Cardiac septum (tissue), 1 donor: ENCODE measurements at places on chromosomes 3 and 15. TPM values are rescaled to one million over a fixed set of nuclear protein-coding genes. Genes with fewer than 3 reads are reported as not detected.

DYNC1LI1 gene
- total RNA-seq = 56.8 TPM

LTK gene
- 0.65 TPM for total RNA-seq

LMAN1L gene
- 7.9 TPM for total RNA-seq

ZBED2 gene
- total RNA-seq = not detected

KNL1 gene
- total RNA-seq = 0.43 TPM

CD200 gene
- 1.4 TPM for total RNA-seq

- DNase-seq = no peak
Measured at GRCh38 chr3:103167850-103168249, 733.0 kb downstream of the ZPLD1 start.

DNA sequence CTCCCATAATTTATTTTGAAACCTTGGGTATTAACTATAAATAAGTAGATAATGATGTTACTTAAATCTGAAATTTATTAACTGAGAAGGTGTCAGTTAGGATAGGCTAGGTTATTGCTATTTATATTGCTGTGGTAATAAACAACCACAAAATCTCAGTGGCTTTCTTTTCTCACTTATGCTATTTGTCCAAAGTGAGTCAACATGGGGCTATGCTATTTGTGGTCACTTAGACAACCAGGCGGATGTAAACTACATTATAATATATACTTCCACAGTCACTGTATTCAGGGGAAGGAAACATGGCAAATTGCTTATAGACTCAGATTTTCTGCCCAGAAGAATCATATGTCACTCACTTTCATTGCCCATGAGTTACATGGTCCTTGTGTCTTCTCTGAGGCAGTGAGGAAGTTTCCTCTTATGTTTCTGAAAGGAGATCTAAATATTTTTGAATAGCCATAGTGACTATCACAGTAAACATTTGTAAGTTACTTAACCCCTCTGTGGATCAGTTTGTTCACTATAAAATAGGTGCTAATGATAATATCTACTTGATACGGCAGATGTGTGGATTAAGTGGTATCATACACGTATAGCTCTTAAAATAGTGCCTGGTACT, 19.8 kb downstream of the HMG20A start:
- no peak for DNase-seq

- no peak for DNase-seq
Measured at GRCh38 chr15:89024418-89024817, 63.8 kb upstream of the ABHD2 start.
